RKO (cell line): ENCODE measurements at places on chromosomes 5 and 9.
A peak's percentile ranks its signal among the peaks of the same experiment; 100 is the strongest.

DNA sequence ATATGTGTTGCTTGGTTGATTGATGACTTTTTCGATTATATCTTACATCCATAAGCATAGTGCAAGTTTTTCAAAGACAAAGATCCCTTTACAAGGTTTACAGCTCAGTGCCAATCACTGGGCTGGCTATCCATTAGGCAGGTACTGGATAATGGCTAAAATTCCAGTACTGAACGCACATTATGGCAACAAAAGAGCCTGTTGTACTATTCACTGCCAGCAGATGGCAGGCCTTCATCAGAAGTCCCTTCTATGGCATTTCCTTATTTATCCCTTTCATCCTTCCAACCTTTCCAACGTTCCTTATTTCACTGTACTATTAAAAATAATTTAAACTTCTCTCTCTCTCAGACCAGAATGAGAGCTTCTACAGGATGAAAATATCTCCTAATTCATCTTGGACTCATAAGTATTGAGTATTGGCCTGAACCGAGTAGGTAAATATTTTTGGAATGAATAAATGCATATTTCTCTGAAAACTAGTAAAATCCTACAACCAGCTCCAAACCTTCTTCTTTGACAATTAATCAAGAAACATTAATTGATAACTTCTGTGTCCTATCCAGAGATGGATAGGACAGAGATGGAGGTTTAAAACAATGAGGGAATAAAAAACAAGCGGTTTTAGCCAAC, 6.7 kb upstream of the WNT8A start:
- peak; percentile 77 for DNase-seq

- no peak for DNase-seq
Measured at GRCh38 chr9:138038244-138038671, 160.7 kb downstream of the CACNA1B start.

- no peak for DNase-seq
Measured at GRCh38 chr9:12956805-12957204, 182.0 kb downstream of the LURAP1L start.

DNA sequence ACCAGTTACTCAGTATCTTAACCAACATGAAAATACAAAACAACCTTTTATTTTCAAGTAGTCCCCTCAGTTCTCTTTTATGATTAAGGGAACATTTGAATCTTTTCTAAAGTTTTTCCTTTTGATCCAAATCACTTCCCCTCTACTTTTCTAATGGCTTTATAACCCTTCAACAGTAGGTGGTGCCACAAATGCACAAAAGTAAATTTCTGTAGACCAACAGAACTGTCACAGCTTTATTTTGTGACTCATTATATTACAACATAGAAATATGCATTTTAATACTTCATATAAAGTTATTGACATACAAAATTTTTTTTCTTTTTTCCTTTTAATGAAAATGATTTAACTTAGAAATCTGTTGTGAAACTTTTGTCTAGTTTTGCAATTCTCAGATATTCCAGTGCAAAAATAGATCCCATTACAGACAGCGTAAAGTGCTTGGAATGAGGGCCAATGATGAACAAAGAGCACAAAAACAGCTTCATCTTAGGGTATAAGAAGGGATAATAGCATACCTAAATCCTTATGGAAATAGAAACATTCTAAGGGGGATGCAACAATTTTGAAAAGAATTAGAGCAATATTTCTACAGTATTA, 17.0 kb downstream of the NIPSNAP3B start:
- DNase-seq = peak; percentile 80

DNA sequence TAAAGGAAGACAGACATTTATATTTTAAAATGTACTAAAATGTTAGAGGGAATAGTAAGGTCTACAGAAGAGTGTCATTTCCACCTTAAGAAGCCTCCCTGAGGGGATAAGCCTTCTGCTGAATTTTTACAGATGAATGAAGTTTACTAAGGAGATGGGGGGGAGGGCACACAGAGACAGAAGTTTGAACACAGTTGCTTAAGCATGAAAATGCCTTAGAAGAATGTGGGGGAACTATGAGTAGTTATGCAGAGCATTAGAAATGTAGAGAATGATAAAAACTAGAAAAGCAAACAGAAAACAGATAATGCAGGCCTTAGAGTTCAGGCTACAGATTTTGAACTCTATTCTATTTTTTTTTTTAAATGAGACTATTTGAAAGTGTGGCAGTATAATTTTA, 232.2 kb upstream of the VLDLR start:
- no peak for DNase-seq

- no peak for DNase-seq
Measured at GRCh38 chr9:79880626-79881025, 308.9 kb downstream of the TLE4 start.

GRCh38 chr5:142777850-142778249, 7.7 kb downstream of the ARHGAP26 start:
- no peak for DNase-seq

GRCh38 chr9:121972501-121972981, 120.6 kb downstream of the TTLL11 start:
- DNase-seq = peak; percentile 69

- DNase-seq = no peak
Measured at GRCh38 chr5:135966165-135966564, 11.4 kb upstream of the LECT2 start.

GRCh38 chr5:5583023-5583765, 160.7 kb downstream of the ICE1 start:
- DNase-seq = no peak
